ENCODE measurements at places on chromosomes 1 and 21. TPM values are rescaled to one million over a fixed set of nuclear protein-coding genes. Genes with fewer than 3 reads are reported as not detected.

The MCOLN3 gene
- 3.4 TPM for total RNA-seq

The TMEM183A gene
- 71.7 TPM for total RNA-seq

The SLC22A15 gene
- 1.9 TPM for total RNA-seq

The CFHR3 gene
- not detected for total RNA-seq

The UBL4B gene
- not detected for total RNA-seq

The HLX gene
- total RNA-seq: 4.2 TPM

The OR2L3 gene
- not detected for total RNA-seq

The RRP15 gene
- total RNA-seq: 5.4 TPM

The MROH9 gene
- total RNA-seq: 0.06 TPM

The CTNNBIP1 gene
- 23.5 TPM for total RNA-seq

The CYP4A22 gene
- total RNA-seq: not detected

The EVA1B gene
- total RNA-seq: 202 TPM

The RCC2 gene
- total RNA-seq: 19.8 TPM

The FAM3B gene
- total RNA-seq: not detected

The CHI3L2 gene
- 0.12 TPM for total RNA-seq

The VANGL2 gene
- total RNA-seq: not detected

The ZSCAN20 gene
- total RNA-seq: 8.0 TPM

The SLC44A3 gene
- 1.7 TPM for total RNA-seq

The ASPM gene
- 32.5 TPM for total RNA-seq

The COL24A1 gene
- total RNA-seq: 0.87 TPM

All from aortic smooth muscle cell (primary cell).